ENCODE measurements at places on chromosomes 3 and 15.

DNA sequence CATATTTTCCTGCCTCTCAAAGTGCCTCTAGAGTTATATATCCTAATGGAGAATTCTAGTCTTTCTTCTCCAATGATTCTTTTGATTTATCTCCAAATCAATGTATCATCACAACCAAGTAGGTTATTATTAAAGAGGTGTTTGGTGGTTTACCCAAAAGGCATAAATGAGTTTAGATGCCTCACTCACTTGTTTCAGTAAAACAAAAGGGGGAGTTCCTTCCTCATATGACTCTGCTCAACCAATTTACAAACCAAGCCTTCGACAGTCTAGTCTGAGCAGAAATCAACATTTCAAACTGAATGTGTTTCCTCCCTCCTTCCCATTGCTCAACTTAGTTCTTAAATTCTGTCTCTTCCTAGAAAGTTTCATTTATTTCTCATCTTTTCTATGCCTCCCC lies 116.5 kb downstream of the TNIK start:
- no peak for DNase-seq

DNA sequence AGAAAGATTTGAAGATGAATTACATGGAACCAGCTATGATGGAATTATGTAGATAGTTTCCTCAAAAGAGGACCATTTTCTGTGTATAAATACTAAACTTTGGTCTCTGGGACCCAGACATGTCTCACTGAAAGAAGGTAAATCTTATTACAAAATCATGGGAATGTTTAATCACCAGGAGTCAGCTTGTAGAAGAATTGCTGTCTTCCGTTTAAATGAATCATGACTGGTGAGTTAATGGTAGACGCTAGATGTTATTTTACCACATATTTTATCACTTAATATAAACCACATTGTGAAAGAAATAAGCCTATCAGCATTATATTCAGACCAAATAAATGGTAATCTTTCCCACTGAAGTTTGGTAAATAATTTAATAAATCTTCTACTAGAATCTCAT lies 322.3 kb upstream of the SUCLG2 start:
- DNase-seq = no peak

GRCh38 chr3:102735311-102735710 lies 300.5 kb downstream of the ZPLD1 start:
- no peak for DNase-seq

GRCh38 chr3:126358038-126358815 lies 1.0 kb upstream of the KLF15 start:
- no peak for DNase-seq

- peak; percentile 75 for DNase-seq
Measured at GRCh38 chr3:13019243-13020095, 53.8 kb downstream of the IQSEC1 start.

- DNase-seq = no peak
Measured at GRCh38 chr15:64137226-64137833, 14.2 kb upstream of the SNX22 start.

GRCh38 chr3:95082191-95082590 lies 1019.3 kb downstream of the NSUN3 start:
- DNase-seq = no peak

GRCh38 chr3:48370333-48370713 lies 1.7 kb upstream of the FBXW12 start:
- no peak for DNase-seq

DNA sequence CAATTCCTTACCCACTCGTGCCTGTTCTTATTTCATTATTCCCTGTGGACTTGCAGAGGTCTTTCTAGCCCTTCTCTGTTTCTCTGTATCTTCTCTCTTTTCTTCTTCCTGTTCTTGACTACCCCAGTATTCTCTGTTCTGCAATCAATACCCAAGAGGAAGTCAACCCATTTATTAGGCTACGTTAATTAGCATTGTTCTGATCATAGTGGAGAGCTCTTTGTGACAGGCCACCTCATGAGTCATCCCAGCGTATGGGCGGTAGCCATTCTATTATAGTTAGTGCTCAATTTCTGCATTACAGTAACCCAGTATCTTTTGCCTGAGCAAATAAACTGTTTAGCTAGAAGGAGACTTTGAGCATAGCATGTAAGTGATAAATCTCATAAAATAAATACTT lies 259.5 kb upstream of the GRM7 start:
- DNase-seq = no peak

DNA sequence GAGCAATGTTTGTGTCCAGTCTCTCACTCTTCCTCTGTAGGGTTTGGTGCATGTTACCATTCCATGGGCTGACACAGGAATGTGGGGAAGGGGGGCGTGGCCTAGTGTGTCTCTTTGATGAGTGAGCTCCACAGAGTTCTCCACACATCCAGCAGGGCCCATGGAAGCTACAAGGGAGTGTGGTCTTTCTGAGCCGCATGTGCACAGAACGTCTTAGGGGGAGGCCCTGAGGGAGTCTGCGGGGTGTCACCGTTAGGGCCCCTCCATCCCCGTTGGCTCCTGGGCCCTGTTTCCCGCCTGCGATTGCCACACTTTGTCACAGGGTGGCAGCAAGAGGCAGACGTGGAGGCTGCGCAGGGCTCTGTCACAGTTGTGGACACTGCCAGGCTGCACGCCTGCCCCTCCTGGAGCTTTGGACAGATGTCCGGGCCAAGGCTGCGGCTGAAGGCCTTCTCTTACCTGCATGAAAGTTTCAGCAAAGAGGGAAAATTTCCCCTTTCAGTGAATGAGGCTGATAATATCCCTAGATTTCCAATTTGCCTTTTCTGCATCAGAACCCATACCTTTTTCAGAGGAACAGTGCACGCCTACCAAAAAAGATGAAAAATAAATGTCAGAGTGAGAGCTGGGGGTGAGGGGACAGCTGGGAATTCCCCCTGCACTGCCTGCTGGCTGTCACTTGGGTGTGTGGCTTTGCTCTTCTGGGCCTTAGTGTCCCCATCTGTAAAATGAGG lies 24.3 kb downstream of the CACNA2D3 start:
- DNase-seq = no peak
